GM12864 (cell line): ENCODE measurements at places on chromosomes 7 and 10.

DNA sequence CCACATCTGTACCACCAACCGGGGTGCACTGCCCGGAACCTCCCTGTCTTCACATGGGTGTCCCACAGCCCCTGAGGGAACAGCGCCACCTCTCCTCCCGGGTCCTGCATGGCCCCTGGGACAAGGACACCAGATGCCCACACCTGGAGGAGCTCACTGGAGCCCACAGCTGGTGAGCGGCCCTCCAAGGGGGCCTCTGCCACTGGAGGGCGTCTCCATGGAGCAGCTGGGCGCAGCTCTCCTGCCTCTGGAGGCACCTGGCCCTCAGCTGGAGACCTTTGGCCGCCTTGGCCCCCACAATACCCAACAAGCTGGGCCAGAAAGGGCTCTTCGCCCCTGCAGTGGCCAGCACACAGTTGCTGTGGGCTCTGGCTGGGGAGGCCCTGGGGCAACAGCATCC, 7.3 kb upstream of the NKX6-2 start:
- DNase-seq: no peak

DNA sequence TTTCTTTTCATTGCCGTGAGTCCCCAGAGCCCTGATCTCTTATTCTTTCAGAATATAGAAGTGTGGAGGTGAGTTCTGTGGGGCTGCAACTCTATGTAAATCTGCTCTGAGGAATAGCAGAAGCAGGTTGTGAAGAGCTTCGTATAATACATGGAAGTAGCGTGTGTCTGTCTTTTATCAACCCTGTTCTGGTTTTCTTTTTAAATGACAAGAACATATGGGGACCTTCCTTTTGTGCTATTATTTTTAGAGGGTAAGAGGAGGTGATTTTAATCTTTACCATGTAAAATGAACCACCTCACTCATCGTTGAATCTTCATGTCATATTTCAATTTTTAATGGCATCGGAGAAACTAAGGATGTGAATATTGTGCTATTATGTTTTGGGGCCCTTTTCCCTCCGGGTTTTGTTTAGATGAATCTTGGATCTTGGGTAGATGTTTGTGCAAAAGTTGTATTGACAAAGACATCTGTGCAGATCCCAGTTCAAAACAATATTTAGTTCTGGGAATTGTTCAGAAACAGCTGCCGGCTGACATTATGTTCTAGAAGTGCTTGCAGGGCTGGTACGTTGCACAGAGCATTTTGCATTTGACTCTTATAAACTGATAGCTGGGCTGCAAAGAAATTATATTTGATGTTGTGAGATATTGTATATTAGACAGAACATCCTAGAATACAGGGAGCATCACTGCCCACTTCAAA, 46.7 kb downstream of the PLXDC2 start:
- DNase-seq: no peak

- no peak for DNase-seq
Measured at GRCh38 chr10:22438711-22439110, 93.4 kb downstream of the SPAG6 start.

DNA sequence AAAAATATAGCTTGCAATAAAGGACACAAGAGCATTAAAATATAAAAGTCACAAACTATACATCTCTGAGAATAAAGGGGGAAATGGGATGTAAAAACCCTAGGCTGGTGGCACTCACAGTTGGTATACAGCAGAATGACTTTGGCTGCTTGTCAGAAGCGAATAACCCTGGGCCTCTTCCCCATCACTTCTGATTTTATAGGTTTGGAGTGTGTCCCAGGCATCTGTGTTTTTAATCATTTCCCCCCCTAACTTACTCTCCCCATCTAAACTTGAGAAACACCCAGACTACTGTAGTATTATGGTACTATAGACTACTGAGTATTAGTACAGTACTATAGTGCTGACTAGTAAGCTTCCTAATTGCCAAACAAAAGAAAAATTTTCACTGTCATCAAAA, 1.8 kb upstream of the RPA3 start:
- no peak for DNase-seq

DNA sequence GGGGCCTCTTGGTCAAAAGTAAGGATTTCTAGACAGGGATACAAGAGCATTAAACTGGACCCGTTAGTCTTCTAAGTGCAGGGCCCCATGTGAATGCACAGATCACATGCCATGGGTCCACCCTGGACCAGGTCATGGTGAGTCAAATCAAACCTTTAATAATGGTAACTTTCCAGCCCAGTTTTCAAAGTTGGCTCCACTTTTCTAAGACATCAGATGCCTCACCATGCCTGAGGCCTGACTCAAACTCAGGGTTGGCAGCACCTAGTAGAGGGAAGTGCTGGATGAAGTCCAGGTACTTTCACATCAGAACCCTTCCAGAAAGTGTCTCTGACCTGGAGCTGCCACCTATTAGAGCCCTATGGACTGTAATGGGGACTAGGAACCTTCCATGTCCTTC, 9.7 kb upstream of the SMIM30 start:
- no peak for DNase-seq
